ENCODE measurements at places on chromosomes 6 and 20.

GRCh38 chr6:48135323-48136084 is 24.5 kb upstream of the PTCHD4 start:
- DNase-seq: no peak

GRCh38 chr6:11616200-11616611 is 78.7 kb downstream of the TMEM170B start:
- DNase-seq: no peak

GRCh38 chr6:18276610-18277236 is 12.4 kb upstream of the DEK start:
- DNase-seq: no peak

DNA sequence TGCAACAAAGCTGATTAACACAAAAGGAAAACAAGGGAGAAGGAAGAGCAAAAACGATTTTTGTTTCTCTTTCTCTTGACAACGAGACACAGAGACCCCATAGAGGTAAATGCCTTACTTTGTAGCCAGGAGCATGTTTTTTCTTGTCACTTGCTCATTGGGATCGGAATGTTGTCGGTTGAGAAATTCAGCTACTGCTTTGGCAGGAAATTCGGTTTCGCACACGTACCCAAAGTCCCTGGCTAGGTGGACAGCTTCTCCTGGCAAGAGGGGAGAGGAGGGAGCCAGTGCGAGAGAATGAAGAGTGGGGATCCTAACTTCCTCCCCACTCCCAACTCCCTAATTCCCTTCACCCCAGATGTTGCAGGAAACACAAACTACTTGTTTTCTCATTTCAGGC is 14.5 kb downstream of the TFAP2A start:
- DNase-seq: no peak

- no peak for DNase-seq
Observed at GRCh38 chr6:5809450-5809849, 197.3 kb downstream of the NRN1 start.

- no peak for DNase-seq
Observed at GRCh38 chr20:21809961-21810523, 104.6 kb downstream of the PAX1 start.

Data from amygdala (tissue), 56 donors.